Caudate nucleus (tissue), 63 donors: ENCODE measurements at places on chromosomes 3 and 15.
A peak's percentile ranks its signal among the peaks of the same experiment; 100 is the strongest.

DNA sequence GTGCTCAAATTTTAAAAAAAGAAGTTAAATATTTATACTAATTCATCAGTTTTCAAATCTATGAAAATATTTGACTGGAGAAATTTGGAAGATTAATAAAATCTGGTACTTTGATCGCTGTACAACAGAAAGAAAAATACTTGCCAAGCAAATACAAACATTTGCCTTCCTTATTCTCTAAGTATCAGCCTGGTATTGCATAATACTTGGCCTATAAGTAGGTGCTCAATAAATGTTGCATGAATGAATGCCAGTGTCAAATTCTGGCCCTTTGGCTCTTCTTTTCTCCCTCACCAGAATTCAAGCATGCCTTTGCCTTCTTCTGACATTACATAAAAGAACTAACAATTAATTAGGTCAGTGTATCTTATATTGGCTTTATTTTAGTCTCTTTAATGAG is 601.7 kb upstream of the GBE1 start:
- DNase-seq, result no peak

GRCh38 chr15:93587059-93587521 is 498.1 kb upstream of the RGMA start:
- DNase-seq, result no peak

- DNase-seq, result peak; percentile 43
Measured at GRCh38 chr3:57596495-57597126, 533 bp downstream of the ARF4 start.

- no peak for DNase-seq
Measured at GRCh38 chr3:69921651-69922050, 77.9 kb upstream of the SAMMSON start.

- DNase-seq, result no peak
Measured at GRCh38 chr3:64150623-64151207, 74.6 kb downstream of the PRICKLE2 start.

DNA sequence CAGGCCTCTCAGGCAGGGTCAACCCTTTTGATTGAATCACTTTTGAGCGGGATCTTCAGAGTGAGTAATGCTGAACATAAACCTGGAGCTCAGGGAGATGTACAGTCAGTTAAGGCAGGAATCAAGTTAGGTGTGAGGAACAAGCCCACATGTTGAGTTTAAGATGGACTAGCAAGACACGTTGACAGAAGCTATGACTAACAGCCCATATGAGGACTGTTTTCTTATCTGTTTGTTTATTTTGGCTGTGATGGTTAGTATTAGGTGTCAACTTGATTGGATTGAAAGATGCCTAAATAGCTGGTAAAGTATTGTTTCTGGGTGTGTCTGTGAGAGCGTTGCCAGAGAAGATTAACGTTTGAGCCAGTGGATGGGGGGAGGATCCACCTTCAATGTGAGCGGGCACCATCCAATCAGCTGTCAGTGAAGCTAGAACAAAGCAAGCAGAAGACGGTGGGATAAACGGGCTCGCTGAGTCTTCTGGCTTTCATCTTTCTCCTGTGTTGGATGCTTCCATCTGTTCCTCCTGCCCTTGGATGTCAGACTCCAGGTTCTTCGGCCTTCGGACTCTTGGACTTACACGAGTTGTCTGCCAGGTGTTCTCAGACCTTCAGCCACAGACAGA is 232.3 kb upstream of the STAC start:
- DNase-seq, result no peak

DNA sequence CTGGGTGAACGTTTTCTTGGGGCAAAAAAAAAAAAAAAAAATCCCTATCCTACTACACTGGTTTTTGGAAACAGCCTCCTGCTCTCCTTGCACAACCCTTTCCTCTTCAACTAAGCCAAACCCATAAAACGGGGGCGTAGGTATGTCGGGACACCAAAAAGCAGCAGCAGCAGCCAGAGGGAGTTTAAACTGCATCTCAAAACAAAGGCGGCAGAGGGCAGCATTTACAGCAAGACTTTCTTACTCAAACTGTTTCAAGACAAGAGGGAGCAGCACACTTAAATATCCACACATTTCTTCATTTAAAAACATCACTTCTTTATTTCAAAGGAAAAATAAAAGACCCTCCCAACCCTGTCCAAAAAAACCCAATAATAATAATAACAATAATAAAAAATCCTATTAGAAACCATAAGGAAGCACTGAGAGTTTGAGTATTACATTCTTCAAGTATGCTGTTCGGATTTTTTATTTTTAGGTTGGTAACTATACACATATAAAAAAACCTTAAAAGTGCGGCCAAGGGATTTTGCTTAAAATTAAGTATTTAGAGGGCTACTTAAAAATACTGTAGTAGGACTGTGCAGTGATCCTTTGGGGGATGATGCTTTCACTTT is 43.9 kb upstream of the PLXND1 start:
- DNase-seq, result peak; percentile 88

- no peak for DNase-seq
Measured at GRCh38 chr3:53545310-53545995, 51.0 kb downstream of the CACNA1D start.

GRCh38 chr3:41106691-41107090 is 92.6 kb upstream of the CTNNB1 start:
- no peak for DNase-seq

GRCh38 chr15:41648097-41648496 is 12.1 kb upstream of the MGA start:
- DNase-seq, result no peak

DNA sequence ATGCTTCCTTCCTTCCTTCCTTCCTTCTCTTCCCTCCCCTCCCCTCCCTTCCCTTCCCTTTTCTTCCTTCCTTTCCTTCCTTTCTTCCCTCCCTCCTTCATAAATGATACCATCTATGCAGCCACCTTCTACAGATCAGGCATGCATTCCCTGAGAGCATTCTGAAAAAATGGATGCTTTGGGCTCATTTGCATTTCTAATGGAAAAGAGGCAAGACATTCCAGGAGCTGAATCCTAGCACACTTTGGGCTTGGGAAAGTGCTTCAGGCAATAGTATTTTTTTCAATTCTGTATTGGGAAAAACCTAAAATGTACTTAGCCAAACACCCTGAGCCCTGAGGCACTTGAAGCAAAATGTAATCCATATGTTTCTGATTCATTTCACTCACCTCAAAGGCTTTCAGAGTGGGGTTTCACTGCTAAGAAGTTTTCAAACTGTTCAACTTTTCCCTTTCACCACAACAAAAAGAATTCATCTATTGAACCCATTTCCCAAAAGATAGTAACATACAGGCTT is 220.1 kb upstream of the RORA start:
- DNase-seq, result no peak
